ENCODE measurements at places on chromosomes 5 and 9.

DNA sequence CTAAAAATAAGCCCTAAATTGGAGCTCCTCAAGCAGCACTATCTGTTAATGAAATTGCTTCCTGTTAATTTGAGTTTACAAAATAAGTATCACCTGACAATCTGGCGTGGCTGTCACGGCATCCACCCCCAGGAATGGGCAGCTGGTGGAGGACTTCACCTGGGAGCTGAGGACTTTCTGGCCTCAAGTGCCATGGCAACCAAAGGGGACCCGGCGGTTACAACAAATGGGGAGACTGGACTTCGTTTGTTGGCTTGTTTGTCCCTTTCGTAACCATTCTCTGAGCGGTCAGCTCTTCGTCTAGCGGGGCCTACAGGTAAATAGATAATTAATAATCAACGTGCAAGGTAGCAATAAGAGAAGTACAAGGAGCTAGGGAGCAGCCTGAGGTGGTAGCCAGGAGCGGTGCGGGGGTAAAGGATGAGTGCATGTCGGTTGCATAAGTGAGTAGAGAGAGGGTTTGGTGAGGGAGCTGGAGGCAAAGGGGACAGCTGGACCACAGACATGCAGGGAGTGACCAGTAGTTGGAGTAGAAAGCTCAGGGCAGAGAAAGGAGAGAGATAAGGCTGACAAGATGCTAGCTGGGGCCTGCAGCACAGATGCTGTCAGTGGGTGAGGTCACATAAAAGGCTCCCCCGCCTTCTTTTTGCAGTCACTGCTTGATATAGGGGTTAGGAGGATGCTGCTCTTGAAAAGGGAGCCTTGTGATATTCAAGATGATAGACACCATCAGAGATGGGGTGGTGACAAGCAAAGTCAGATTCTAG is 62.5 kb downstream of the HSPA4 start:
- DNase-seq: no peak

- DNase-seq: no peak
Observed at GRCh38 chr9:120854596-120855327, 12.0 kb upstream of the PSMD5 start.

- DNase-seq: no peak
Observed at GRCh38 chr5:9121597-9121996, 424.3 kb downstream of the SEMA5A start.

- DNase-seq: no peak
Observed at GRCh38 chr5:172556262-172556661, 84.8 kb upstream of the NEURL1B start.

DNA sequence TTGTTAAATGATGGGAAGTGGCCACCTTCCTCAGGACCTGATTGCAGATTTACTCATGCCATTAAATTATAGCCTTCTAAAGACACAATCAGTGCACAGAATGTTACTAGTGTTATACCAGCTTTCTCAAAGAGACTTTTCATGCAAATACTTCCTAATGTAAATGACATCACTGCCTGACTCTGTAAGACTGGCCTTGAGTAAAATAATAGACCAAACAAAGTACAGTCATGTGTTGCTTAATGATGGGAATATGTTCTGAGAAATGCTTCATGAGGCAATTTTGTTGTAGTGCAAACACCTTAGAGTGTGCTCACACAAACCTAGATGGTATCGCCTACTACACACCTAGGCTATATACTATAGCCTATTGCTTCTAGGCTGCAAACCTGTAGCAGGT is 17.0 kb upstream of the C1QTNF3 start:
- no peak for DNase-seq

GRCh38 chr5:81825237-81825636 is 74.3 kb upstream of the SSBP2 start:
- no peak for DNase-seq

DNA sequence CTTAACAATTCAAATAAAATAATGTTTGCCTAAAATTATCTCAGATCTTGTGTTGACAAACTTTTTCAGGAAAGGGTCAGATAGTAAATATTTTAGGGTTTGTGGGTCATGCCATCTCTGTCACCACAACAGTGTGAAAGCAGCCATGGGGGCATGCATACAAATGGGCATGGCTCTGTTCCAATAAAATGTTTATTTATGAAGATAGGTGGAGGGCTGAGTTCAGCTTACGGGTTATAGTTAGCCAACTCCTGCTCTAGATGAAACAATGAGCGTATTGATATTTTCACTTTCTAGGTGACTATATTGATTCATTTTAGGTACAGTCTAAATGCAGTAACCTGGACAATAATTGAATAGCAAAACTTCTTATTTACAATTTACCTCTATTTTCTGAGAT is 533.8 kb upstream of the CLINT1 start:
- no peak for DNase-seq

- no peak for DNase-seq
Observed at GRCh38 chr5:158162026-158162425, 303.1 kb upstream of the CLINT1 start.

- DNase-seq: no peak
Observed at GRCh38 chr5:112077180-112077579, 320.2 kb upstream of the NREP start.

- DNase-seq: no peak
Observed at GRCh38 chr9:95505717-95506427, 10.9 kb downstream of the PTCH1 start.

GRCh38 chr5:118379470-118379869 is 608.9 kb downstream of the DTWD2 start:
- no peak for DNase-seq

GRCh38 chr5:144944936-144945335 is 774.3 kb downstream of the KCTD16 start:
- no peak for DNase-seq
